ENCODE measurements at places on chromosomes 7 and 10.

DNA sequence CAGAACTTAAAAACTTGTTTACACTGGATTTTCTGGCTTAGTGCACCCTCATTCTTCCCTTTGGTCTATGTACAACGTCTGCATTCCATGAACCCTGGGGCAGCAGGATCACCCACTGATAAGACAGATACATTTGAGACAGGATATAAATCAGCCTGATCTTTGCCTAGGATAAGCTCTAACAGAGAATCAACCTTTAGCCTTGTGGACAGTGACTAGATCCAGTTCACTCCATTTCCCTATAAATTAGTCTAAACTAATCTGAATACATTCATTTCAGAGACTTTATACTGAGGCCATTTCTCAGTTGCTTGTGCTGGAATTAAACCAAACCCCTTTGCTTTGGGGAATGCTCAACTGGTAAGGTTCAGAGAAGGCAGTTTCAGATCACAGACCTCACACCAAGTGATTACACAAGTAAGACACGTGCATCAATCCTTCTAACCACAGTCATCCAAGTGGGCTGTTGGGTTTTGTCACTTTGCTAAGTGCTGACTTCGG is 639.8 kb upstream of the FZD8 start:
- no peak for DNase-seq

DNA sequence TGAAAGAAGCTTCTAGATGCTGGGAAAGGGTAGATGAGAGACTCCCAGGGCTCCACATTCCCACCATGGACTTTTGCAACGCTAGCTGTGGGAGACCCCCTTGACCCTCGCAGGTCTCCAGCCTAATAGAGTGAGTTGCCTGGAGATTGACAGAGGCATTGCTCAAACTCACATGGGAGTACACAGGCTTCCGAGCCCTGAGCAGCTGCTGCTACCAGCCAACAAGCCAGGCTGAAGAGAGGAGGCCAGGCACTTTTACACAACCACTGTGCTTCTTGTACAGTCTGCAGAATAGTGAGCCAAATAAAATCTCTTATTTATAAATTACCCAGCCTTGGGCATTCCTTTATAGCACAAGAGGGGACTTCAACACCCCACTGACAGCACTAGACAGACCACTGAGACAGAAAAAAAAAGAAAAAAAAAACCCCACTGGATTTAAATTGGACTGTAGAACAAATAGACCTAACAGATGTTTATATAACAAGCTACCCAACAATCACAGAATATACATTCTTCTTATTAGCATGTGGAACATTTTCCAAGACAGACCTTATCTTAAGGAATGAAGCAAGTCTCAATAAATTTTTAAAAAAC is 146.2 kb downstream of the ZFAND4 start:
- DNase-seq = no peak

DNA sequence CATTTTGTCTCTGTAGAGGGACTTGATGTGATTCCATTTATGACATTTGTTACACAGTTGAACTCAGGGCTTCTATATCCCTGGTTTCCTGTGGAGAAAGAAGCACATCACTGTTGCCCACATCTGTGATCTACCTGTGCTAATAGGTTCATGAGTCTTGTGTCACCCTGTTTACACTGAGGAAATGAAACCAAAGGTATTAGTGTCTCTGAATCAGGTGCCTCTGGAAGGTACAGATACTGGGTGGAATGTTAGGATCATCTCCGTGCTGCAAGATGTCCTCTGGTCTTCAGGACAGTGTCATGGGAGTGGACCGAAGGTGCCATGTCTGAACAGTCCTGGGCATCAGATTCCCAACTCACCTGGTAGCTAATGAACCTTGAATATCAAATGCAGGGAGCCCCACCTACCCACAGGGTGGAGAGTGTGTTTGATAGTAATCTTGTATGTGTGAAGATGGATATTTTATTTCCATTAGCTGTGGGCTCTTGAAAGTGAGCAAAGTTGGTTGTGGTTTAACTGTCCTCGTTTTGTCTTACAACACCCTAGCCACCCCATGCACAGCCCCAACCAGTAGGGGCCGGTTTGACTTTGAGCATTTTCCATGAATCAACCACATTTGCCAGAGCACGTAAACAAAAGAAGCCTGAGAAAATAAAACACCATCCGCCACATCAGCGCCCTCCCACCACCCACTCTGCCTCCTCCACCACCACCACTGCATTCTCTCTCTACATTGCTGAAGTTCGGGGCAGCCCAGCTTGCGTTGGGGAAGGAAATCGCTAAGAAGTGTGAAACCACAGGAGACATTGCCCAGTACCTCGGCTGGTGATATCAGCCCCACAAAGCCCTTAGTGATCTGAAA is 40.7 kb downstream of the TARP start:
- peak; percentile 42 for DNase-seq

DNA sequence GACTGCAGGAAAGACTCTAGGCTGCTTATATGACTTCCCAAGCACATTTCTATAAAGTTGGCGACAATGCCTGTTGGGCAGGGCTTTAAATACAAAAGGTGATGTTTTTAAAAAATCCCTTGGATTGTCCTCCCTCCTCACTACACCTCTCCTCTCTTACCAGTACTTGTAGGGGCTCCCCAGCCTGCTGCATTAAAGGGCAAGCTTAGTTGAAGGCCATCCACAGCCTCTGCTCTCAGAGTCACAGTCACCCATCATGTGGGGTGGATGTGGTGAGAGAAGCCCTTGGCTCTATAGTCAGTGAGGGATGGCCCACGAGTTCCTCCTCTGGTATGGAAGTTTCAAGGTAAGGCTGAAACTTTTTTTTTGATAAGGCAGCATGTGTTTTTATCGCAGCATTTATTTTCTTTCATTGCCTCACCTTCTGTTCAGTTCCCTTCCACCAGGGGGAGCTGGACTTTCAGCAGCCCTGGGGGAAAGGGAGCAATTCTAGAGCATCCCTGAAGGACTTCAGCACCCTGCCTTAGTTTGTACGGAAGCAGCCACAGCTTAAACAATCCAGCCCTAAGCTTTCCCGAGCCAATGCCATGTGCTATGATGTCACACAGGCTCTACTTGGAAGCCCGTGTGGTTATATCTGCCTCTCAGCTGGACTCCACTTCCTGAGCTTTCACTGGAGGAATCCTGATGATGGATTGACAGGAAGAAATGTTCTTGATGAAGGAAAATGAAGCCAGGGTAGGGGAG is 131.9 kb downstream of the CALCR start:
- peak; percentile 5 for DNase-seq

- DNase-seq = no peak
Observed at GRCh38 chr10:34655286-34656170, 159.6 kb downstream of the PARD3 start.

- DNase-seq = no peak
Observed at GRCh38 chr10:127945341-127945758, 38.4 kb downstream of the PTPRE start.

DNA sequence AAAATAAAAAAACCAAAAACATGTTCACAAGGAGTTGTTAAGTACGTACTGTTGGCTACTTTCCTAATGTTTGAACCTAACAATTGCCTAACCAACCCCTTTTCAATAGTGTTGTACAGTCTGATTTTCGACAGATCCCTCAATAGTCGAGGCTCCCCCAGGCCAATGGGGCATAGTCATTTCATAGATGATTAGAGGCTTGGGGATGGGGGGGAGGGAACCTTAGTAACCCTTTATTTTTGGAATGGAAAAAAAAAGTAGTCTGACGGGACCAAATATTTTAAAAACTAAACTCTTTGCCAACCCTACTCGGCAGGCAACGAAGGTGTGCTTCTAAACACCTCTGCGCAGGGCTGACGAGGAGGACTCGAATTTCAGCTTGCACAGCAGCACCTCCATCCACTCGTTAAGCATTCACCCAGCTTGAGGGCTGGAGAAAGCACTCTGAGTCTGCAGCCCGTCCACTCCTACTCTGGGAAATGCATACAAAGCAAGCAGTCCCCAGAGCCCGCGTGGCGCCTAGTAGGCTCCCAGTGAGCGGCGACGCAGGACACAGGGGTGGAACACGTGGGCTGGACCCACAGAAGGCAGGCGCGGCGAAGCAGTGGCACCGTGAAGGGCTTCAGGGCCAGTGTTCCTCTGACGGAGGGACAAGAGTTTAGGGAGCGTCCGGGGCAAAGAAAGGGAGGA is 899 bp downstream of the PUS7 start:
- peak; percentile 53 for DNase-seq

- DNase-seq = no peak
Observed at GRCh38 chr10:48478469-48478868, 126.4 kb downstream of the ARHGAP22 start.

GRCh38 chr10:97048649-97049427 is 136.9 kb downstream of the SLIT1 start:
- DNase-seq = no peak

DNA sequence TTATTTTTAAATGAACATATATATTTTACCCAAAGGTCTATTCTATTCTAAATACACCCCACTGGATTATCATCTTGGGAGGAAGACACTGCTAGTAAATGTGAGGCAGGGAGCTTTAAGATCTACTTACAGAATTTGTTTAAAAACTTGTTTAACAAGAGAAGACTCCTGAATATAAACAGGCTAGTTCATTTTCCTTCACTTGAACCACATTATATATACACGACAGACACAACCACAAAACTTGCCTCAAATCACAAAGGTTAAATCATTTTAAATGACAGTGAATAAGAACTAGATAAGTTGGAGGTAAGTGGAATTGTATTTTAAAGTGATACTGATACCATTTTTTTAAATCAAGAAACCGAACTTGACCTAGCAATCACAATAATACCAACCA is 109.2 kb downstream of the ATE1 start:
- DNase-seq = no peak

DNA sequence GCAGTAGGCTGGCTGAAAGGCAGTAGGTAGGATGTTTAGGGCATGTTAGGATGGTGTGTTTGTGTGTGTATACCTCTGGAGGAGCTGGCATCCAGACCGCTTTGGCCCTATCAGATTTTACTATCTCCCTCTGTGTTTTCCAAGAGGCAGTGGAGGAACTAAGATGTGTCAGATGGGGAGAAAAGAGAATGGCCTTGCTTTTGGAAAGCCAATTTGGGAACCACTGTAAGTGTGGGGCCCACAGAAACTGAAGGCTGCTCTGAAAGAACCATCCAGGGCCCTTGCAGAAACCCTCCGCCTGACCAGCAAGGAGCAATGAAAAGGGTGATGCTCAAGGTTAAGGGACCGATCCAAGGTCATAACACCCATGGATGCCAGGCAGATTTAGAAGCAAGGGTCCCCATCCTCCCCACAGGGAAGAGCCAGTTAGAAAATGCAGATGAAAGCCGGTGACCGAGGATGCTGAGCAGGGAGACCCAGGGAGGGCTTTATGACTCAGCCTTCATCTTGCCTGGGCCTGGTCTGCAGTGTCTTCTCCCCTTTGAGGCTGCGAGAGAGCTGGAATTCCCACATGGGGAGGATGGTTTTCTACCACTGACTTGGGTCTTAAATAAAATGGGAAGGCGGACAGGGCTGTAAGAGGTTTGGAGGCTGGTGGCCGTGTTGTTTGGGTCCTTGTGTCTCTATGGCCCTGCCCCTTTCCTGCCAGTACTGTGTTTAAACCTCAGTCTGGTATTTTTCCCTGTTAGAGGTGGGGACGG is 275.8 kb downstream of the LRMDA start:
- DNase-seq = no peak

- DNase-seq = no peak
Observed at GRCh38 chr7:7565746-7566650, 686 bp upstream of the MIOS start.

GRCh38 chr10:123151737-123152135 is 2.5 kb upstream of the BUB3 start:
- no peak for DNase-seq

GRCh38 chr7:115409682-115410433 is 488.0 kb downstream of the MDFIC start:
- no peak for DNase-seq

- DNase-seq = no peak
Observed at GRCh38 chr7:127620406-127621233, 2.7 kb upstream of the PAX4 start.

DNA sequence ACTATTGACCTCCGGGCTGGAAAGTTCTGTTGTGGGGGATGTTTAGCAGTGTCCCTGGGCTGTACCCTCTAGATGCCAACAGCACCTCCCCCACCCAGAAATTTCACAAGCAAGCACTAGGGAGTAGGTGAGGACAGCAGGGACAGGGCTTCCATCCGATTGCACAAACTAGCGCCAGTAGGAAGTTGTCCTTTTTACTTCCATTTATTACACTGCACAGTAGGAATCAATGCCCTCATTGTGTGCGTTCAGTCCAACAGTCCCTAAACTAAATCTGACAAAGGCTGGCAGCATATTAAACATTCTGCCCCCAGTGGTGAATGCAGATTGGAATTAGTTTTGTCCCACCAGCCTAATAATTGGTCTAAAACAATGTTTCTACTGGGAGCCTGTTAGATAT is 6.4 kb upstream of the SOSTDC1 start:
- DNase-seq = no peak

- DNase-seq = no peak
Observed at GRCh38 chr7:40230101-40230500, 95.3 kb downstream of the SUGCT start.

DNA sequence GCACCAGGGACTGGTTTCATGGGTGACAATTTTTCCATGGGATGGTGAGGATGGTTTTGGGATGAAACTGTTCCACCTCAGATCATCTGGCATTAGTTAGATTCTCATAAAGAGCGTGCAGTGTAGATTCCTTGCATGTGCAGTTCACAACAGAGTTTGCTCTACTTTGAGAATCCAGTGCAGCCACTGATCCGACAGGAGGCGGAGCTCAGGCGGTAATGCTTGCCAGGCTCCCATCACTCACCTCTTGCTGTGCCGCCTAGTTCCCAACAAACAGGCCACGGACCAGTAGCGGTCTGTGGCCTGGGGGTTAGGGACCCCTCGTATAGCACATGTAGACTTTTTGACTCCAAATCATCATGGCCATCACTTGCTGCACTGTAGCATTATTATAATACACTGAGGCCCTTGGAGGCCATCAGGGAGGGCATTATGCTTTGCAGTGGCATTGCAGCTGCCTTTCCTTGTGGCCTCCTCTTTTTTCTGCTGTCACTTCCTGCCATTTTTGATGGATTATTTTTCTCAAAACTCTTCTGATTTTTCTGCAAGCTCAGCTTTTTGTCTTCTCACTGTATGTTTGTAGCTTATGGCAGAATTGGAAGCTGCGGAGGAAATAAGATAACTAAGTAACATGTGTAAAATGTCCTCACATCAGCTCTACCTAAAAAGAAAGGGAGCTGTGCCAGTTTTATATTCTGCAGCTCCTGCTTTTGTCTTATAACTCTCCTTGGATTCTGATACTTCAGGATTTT is 18.5 kb downstream of the CSGALNACT2 start:
- DNase-seq = no peak

DNA sequence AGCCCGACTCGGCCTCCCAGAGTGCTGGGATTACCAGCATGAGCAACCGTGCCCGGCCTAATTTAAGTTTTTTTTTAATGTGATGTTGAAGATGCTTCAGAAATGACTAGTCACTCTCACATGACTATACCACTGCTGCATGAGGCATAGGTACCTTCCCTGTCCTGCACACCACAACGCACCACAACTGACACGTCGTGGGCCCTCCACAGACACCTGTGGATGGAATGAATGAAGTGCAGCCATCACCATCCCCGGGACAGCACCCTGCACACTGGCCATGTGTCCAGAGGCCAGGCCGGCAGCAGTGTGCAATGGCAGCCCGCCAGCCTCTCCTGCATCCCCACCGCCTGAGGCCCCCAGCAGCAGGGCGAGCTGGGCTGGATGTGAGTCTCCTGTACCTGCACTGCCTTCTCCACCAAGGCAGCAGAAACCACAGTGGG is 55.1 kb downstream of the VOPP1 start:
- peak; percentile 34 for DNase-seq

- no peak for DNase-seq
Observed at GRCh38 chr7:32115831-32116230, 45.6 kb upstream of the PDE1C start.

GRCh38 chr7:46189255-46189790 is 268.3 kb upstream of the IGFBP3 start:
- DNase-seq = no peak

GRCh38 chr10:14742382-14742781 is 32.3 kb downstream of the FAM107B start:
- DNase-seq = no peak
